ENCODE measurements at places on chromosomes 13 and 19.

DNA sequence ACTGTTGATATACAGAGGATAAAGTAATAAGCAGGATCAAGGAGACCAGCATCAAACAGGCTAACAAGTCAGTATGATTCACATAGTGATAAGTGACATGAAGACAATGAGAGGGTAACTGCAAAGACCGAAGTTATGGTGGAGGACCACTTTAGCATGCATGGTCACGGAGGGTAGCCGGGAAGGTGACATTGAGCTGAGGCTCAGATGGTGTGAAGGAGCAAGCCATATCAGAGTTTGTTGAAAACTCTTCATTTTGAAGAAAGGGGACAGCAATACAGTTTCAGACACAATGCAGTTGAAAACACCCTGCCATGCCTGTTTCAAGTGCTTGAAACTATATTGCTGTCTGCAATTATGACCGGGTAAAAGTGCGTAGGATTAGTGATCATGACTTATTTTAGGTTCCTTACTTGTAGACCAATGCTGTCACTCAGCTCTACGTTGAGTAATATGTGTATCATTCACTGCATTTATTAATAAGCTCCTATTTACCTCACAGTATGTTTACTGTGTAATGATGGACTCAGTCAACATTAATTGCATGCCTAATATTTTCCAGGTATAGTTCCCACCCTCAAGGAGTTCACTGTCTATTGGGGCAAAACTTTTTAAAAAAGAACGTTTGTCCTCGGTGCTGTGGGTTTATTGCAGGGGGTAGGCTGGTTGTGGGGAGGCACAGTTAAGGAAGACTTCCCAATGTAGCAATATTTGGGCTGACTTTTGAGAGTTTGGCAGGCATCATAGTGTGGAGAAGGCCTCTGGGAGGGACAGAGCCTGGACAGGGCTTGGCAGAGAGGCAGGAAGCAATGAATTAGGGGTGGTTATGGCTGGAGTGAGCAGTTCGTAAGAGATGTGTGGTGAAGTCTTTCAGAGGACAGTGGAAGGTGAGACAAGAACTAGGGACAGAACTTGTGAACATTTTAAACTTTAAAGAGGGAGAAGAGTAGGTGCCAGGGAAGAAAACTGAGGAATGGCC lies 3.2 kb downstream of the UBAC2 start:
- DNase-seq, result no peak

- no peak for DNase-seq
Observed at GRCh38 chr19:410243-410781, 1.4 kb upstream of the C2CD4C start.

- no peak for DNase-seq
Observed at GRCh38 chr13:99647596-99647985, 146.3 kb downstream of the TM9SF2 start.

- no peak for DNase-seq
Observed at GRCh38 chr13:113059891-113060290, 45.7 kb upstream of the F7 start.

DNA sequence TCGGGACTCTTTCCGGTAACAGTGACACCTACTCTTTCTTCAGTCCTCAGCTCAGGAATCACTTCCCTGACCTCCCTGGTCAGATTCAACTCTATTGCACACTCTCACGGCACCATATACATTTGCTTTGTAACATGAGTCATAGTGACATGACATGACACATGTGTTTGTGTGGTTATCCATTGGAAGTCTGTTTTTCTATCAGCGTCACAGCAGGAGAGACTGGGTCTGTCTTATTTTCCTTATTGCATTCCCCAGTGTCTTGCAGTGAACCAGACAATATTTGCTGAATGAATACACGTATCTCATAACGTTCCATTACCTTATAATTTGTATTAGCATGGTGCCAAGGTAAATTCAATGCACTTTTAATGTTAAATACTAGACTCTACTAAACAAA lies 102.0 kb downstream of the DCLK1 start:
- no peak for DNase-seq

- no peak for DNase-seq
Observed at GRCh38 chr13:32039528-32039927, 8.0 kb downstream of the FRY start.

- no peak for DNase-seq
Observed at GRCh38 chr13:101292711-101293110, 123.6 kb downstream of the NALCN start.

GRCh38 chr13:111937777-111938311 lies 129.1 kb upstream of the SOX1 start:
- no peak for DNase-seq

DNA sequence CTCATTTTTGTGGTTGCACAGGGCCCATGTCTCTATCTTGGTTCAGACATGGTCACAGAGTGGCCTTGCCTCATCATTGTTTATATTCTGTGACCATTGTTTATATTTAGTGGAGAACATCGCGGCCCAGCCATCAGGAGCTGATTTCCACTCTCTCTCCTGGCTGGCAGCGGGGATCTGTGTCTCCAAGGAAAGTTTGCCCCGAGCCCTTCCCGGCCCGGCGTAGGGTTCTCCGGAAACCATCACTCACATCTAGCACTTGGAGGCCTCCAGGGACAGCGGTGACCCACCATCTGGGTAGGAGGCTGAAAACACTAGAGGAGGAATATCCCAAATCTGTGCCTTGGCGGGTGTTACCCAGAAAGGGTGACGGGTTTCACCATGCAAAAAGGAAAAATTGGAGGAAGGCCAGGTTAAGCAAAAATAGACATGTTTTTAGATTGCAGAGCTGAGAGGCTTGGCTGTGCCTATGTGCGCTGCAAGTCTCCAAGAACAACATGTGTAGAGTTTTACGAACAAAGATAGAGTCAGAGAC lies 726 bp upstream of the ZNF358 start:
- no peak for DNase-seq

DNA sequence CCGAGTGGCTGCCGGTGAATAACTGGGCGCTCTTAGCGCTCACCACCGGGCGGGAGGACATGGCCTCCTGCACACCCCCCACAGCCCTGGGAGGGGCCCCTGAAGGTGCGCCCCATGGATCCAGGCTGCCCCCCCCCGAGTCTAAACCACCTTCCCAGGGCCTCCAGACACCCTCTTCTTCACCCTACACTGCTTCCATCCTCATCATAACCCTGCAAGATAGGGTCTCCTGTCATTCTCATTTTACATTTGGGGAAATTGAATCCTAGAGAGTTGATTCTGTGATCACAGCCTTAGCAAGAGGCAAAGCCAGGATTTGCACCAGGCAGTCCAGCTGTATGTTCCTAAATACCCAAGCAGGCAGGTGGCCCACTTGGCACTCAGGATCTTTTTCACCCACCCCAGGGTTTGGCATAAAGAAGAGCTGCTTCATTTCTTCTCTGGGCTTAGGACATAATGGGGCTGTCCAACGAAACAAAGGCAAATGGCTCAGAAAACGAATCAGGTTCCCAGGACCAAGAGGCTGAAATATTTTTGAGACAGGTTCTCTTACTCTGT lies 110.8 kb downstream of the PTPRS start:
- no peak for DNase-seq

GRCh38 chr19:7978179-7978825 lies 27.1 kb downstream of the ELAVL1 start:
- no peak for DNase-seq

GRCh38 chr19:46014941-46015686 lies 7.7 kb downstream of the PGLYRP1 start:
- peak; percentile 35 for DNase-seq

DNA sequence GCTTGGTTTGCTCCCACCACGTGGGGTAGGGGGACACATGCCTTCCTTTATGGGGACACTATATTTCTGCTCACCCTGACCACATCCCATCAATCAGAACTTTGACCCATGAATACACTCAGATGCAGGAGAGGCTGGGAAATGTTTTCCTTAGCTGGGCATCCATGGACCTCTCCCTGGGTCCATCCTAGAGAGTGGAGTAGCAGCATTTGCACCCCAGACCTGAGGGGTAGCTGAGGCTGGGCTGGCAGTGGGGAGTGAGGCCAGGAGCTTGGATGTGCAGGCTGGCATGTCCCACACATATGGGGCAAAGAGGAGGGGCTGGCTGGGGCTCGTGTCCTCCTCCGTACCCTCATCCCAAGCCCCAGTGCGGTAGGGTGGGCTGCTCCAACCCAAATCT lies 152.8 kb downstream of the TM9SF2 start:
- DNase-seq, result no peak

- no peak for DNase-seq
Observed at GRCh38 chr19:54432144-54432738, 16.8 kb upstream of the LENG8 start.

DNA sequence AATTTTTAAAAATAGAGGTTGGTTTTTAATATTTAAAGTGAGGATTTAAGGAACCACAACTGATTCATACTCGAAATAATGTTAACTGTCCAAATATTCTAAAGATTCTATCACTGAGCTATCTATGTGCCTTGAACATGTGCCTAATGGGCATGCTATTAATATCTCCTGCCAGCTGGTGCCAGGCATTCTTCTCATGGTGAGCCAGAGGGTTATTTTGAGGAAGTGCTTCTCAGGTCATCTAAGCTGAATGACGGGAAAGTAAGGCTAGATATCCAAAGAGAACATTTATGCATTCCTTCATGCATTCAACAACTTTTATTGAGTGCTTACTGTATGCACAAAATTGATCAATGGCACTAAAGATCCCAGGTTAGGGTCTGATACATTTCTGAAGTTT lies 138.2 kb downstream of the PIBF1 start:
- no peak for DNase-seq

GRCh38 chr13:89627996-89628395 lies 1719.5 kb upstream of the MIR17HG start:
- no peak for DNase-seq

GRCh38 chr19:33302974-33303790 lies 848 bp upstream of the CEBPA start:
- DNase-seq, result no peak

GRCh38 chr19:19366434-19367396 lies 38.8 kb upstream of the GATAD2A start:
- peak; percentile 46 for DNase-seq

GRCh38 chr13:60158321-60158801 lies 5.4 kb downstream of the DIAPH3 start:
- no peak for DNase-seq

DNA sequence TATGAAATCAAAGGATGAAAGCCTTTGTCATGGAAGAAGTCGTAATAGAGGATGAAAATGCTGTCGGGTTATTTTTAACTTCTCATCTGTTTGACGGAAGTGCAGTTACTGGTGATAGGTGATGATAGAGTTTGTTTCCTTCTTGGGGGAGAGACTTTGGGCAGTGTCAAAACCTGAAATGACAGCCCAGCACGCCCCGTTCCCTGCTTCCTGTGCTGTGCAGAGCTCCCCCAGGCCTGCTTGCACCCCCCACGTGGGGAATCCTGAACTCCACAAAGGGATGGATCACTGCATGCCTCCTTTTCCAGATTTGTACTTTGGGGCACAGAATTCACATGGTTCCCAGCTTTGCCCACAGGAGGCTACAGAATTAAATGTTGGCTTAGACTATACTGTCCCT lies 102.7 kb downstream of the ATP11A start:
- DNase-seq, result no peak

GRCh38 chr19:58562122-58563033 lies 4.0 kb upstream of the UBE2M start:
- DNase-seq, result no peak

DNA sequence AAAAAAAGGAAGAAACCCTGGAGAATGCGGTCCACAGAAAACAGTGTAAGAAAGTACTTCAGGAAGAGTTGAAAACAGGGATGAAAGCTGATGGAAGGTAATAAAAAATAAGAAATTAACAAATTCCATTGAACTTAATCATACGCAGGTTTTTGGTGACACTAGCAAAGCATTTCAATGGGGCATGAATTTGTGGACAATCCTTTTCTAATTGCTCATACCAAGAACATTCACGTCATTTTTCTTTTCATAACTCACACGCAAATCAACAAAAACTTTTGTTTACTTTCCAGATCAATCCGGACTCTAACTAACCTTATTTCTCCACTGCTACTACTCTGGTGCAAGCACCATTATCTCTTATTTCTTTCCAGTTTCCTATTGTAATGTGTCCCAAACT lies 1195.0 kb downstream of the SLITRK5 start:
- DNase-seq, result no peak

DNA sequence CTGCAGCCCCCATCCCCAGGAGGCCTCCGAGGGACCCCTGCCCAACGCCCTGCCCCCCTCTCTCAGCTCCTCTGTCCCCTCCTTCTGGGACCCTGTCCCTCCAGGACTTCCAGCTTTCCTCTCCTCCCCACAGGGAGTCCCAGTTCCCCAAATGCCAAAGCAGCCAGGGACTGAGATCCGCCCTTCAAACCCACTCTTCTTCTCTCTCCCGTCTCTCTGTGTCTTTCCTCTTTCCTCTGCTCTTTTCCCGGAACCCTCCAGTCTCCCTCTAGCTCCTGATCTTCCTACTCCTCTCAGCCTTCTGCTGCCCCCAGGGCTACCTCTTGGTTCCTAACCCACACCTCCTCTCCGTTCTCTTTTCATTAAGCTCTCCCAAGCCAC lies 377 bp downstream of the CA11 start:
- no peak for DNase-seq

DNA sequence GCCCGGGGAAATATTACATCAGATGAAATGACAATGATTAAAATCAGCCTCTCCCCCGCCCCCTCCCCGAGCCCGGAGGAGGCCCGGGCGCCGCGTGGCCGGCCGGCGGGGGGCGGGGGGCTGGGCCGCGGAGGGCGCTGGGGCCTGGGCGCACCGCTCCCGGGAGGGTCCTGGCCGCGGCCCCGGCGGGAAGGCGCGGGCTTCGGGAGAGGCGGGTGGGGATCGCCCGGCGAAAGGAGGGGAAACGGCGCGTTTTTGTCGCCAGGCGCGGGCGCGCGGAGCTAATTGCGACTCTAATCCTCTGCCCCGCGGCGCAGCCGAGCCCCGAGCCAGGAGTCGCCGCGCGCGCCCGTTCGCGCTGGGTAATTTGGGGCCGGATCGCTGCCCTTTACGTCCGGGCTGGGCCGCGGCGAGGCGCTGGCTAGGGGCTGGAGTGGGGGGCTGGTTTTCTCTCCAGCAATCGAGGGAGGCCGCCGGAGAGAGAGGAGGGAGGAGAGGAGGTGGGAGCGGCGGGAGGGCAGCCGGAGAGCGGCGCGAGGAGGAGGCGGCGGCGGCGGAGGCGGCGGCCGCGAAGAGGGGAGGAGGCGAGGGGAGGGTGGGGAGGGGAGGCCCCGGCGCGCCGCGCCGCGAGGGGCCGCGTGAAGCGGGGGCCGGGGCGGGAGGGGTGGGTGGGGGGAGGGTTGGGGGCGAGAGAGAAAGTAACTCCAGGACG lies at the start of gene KCTD15:
Gene KCTD15 (plus strand): TSS at position 707 of the 712 bp plus-strand sequence. CDS start 3,585 bp downstream, outside the sequence.
- DNase-seq, result peak; percentile 30

Data from stimulated activated CD4-positive, alpha-beta T cell treated with anti-CD3 and anti-CD28 coated beads, TNF-alpha, amount 100 ng/mL, for 24 hours (primary cell).